ENCODE measurements at places on chromosomes 1 and 21.

DNA sequence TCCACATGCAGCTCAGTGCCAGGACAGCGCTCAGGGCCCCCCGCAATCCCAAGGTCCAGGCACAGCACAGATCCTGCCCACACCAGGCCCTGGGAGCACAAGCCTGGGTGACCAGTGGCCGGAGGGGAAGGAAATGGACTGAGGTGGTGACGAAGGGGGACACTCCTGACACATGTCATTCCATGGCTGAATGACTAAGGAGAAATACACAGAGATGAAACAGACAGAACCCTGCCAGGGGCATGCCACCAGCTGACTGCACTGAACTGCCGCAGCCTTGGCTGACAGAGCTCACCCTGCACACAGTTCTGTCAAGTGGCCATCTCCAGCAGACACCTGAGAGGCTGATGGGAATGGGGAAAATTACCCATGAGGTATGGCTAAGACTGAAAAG lies 56.1 kb downstream of the HSF2BP start:
- no peak for DNase-seq

- DNase-seq = no peak
Measured at GRCh38 chr21:34133802-34134201, 60.4 kb downstream of the MRPS6 start.

DNA sequence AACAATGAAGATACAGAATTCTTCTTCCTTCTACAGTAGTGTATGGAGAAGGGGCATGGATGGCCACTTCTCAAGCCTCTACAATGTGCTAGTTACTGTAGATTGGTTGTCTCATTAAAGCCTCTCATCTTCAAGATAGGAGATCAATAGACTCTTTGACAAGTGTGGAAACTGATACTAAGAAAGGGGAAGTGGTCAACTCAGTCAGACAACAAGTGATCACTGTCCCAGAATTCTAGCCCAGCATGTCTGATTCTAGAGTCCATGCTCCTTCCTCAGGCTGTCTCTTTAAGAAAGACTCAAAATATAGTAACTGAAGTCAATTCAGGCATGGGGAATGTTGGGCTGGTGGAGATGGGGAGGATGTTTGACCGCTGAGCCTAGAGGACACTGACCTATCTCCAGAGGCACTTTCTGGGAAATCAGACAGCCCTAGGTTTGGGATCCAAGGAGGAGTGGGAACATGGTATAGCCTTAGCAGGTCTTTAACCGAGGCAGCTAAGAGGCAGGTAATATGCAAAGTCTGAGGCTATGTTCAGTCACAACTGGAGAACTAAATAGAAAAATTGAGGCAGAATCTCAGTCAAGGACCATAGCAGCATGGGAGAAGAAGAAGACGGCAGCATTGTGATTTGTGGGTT lies 39.3 kb upstream of the EYA3 start:
- DNase-seq = no peak

GRCh38 chr1:159935719-159936272 lies 9.6 kb downstream of the IGSF9 start:
- DNase-seq = no peak

- no peak for DNase-seq
Measured at GRCh38 chr1:110048923-110049601, 14.6 kb downstream of the STRIP1 start.

DNA sequence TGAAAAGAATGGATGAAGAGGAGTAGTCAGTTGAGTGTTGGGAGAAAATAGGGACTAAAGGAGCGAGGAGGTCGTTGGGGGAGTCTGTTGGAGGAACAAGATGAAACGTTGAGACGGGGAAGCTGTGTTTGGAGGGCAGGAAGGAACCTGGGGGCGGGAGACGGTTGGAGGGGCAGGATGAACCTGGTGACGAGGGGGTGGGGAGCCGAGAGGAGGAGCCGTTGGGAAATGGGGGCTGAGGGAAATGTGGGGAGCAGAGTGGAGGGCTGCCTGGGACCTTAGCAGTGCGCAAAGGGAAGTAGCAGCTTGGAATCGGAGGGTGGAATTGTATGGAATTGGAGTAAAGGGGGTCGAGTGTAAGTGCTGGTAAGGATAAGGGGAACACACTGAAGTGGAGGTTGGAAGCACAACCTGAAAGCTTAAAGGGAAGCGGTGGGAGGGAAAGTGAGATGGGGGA lies 630 bp downstream of the MTF2 start:
- peak; percentile 23 for DNase-seq

Measured in fibroblast of skin of right biceps (primary cell).